ENCODE measurements at places on chromosomes 5 and 9. TPM values are rescaled to one million over a fixed set of nuclear protein-coding genes. Genes with fewer than 3 reads are reported as not detected.

Gene PCDHB12
- total RNA-seq, result 4.8 TPM

Gene PROB1
- 30.6 TPM for total RNA-seq

Gene LRRC70
- 10.4 TPM for total RNA-seq

Gene LCN2
- total RNA-seq, result 19.7 TPM

Gene TMCO6
- 17.8 TPM for total RNA-seq

Gene PPP2R2B
- total RNA-seq, result 5.1 TPM

Gene PCDHGA5
- total RNA-seq, result 6.1 TPM

Gene CATSPER3
- total RNA-seq, result not detected

Gene INSYN2B
- 0.21 TPM for total RNA-seq

Gene FBP1
- total RNA-seq, result 4.4 TPM

Gene ZNF883
- 3.8 TPM for total RNA-seq

Gene MAMDC2
- total RNA-seq, result 21.5 TPM

Gene SMIM23
- not detected for total RNA-seq

Gene SLC26A2
- 20.1 TPM for total RNA-seq

Gene RIC1
- total RNA-seq, result 38.9 TPM

Gene DNM1
- 31.9 TPM for total RNA-seq

Gene FOXI1
- total RNA-seq, result not detected

Gene PRR16
- 5.2 TPM for total RNA-seq
